ENCODE measurements at places on chromosomes 1 and 21.

DNA sequence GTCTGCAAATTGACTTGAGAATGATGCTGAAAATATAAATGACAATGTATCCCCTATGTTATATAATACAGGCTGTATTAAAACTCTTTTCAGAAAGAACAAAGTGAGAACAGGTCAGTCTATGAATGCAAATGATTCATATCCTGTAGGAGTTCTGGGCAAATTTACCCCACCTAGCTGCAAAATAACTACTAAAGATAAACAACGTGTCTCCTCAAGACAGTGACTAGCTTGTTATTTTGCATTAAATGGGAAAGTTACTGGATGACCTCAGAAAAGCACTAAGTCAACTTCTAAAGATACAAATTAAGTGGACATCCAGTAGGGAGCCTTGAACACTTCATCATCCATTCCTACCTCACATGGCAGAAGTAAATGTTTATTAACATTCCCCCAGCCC lies 11.1 kb downstream of the RNF19B start:
- no peak for DNase-seq

DNA sequence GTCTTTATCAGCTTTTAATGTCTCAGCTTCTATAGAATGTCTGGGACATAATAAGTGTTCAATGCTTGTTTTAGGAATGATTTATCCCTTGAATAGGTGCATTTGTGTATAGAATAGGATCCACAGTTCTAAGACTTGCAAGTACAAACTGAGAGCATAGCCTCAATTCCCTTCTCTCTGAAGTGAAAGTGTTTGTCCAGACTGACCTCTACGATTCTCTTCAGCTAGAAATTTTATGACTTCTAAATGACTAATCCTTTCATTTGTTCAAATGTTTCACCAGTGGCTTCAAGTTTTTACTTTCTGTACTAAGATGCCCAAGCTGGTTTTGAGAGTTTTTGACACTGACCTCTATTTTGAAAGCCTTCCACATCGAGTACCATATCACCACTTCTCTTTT lies 608.2 kb upstream of the ADGRL4 start:
- no peak for DNase-seq

GRCh38 chr1:119330466-119331189 lies 38.0 kb upstream of the HAO2 start:
- no peak for DNase-seq

- no peak for DNase-seq
These were observed 257.5 kb upstream of the PTBP2 start for GRCh38 chr1:96464066-96464465.

- DNase-seq: no peak
These were observed 2.1 kb downstream of the ENTREP3 start for GRCh38 chr1:155253208-155253607.

GRCh38 chr1:53576381-53576801 lies 117.2 kb downstream of the DMRTB1 start:
- no peak for DNase-seq

Data from SK-N-MC (cell line).